ENCODE measurements at places on chromosomes 7 and 10.
A peak's percentile ranks its signal among the peaks of the same experiment; 100 is the strongest.

- no peak for DNase-seq
Observed at GRCh38 chr7:77786741-77787140, 11.5 kb downstream of the TMEM60 start.

DNA sequence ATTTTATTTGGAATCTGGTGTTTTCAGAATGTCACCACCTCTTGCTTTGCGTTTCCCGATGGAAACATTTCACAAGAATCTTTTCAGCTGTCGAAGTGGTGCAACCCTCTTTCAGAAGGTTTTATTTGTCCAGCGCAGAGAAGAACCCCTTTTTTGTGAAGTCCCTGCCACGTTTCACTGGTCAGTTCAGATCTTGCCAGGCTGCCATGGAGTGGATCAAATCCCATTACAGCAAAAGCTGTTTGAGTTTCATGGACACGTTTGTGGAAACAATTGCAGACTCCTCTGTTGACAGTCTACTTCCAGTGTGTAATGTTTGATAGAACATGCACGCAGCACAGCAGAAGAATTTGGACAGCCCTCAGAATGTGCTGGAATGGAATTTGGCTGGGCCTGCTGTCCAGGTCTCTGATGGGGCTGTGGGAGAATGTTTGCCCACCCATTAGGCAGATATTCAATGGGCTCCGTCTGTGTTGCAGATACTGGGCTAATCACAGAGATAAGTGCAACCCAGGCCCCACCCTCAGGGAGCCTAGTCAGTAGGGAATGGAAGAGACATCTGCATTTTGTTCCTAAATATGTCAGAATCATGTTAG lies 143.2 kb downstream of the GRK5 start:
- DNase-seq: no peak

DNA sequence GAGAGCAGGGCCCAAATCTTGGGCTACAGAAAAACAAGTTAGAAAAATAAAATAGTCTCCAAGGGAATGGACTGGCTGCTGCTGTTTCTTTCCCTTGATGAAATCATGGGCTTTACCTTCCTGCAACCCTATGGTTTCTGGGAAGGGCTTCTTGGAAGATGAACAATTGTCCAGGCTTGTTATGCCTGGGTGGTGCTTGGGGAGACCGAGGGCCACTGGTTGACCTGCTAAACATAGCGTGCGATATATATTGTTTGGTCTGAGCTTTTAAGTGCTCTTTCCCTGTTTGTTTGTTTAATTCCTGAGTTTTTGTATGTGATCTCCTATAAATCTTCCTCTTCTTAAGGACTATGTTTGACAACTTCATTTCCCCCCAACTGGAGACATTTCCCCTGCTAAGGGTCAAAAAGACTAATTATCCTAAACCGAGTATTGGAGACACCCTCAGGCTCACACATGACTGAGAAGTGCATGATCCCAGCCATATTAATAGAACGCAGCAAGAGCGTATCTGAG lies 37.9 kb downstream of the SLC25A28 start:
- no peak for DNase-seq

GRCh38 chr7:55024776-55025175 lies 6.0 kb downstream of the EGFR start:
- DNase-seq: no peak

DNA sequence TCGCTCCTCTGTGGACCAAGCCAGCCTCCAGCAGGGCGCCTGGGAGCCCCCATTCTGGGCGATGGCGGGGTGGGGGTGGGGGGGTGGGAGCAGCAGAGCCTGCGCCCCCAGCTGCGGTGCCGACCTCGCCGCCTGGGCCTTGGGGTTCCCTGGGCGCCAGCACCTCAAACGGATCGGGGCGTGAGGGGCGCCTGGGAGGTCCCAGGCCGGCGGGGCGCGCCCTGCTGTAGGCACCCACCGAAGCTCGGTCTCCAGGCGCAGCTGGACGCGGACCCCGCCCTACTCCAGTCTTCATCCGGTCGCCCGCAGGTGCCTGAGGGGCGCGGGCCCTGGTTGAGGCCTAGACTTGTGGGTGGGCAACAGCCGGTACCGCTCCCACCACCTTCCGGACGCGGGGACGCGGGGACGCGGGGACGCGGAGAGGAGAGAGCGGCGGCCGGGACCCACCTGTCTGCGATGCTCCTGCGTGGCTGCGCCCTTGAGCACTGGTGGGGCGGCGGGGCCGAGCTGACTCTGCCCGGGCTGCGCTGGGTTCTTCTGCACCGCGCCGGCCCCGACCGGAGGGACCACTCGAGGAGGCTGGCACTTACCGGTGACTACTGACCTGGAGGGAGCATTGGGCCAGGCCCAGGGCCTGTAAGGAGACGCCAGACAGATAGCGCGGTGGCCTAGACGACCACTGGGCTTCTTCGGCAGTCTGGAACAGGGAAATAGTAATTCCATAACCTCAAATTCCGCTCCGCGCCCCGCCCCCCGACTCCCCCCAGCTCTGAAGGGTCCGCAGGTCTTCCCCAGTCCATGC lies 5.5 kb upstream of the KCP start:
- DNase-seq: no peak

- DNase-seq: no peak
Observed at GRCh38 chr7:116135306-116135705, 75.0 kb upstream of the TES start.

DNA sequence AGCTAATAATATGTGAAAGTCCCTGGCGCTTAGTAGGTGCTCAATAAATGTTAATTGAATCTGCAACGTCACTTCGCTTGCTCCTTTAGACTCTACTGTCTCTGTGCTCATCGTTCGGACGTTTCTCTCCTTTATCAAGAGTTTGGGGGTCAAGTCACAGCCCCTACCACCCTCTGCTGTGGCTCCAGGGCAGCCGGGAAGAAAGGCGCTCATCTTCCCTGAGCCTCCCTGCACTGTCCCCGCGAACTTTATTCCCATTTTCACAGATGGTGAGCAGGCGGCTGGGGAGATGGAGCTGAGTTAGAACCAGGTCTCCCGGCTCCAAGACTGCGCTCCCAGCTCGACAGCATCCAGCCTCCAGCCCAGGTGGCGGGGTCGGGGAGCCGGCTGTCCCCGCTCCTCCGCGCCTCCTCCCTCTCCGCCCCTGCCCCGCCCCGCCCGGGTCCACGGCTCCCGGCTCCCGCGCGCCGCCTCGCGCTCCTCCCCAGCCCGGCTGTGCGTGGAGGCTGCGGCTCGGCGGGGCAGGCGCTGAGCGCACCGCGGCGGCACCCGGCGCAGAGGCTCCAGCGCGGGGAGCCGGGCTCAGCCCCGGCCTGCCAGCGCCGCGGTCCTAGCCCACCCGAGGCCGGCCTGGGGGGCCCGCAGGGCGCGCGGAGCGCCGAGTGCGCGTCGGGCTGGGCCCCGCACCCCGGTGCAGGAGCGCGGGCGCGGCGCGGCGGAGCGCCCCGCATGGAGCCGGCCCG lies at the start of gene CLEC2L:
Gene CLEC2L, plus strand, starts transcription at position 487 of the 743 bp plus-strand sequence. Its CDS starts 243 bp downstream, at position 730.
- no peak for DNase-seq

DNA sequence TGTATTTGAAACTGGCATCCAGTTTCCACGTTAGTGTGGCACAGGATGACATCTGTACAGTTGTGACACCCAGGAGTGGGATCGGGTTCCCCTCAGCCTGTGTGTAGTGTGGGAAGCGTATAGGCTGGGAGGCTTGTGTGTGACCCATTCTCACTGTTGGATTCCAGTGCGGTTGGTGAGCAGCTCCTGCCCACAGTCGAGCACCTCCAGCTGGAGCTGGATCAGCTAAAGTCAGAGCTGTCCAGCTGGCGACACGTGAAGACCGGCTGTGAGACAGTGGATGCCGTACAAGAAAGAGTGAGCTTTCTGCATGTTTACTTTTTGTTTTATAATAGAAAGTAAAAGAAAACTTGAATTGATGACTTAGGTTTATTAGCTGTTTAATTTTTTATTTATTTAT lies 18.7 kb upstream of the GET4 start:
- DNase-seq: no peak

- no peak for DNase-seq
Observed at GRCh38 chr7:99560834-99561736, 2.6 kb downstream of the ZNF655 start.

DNA sequence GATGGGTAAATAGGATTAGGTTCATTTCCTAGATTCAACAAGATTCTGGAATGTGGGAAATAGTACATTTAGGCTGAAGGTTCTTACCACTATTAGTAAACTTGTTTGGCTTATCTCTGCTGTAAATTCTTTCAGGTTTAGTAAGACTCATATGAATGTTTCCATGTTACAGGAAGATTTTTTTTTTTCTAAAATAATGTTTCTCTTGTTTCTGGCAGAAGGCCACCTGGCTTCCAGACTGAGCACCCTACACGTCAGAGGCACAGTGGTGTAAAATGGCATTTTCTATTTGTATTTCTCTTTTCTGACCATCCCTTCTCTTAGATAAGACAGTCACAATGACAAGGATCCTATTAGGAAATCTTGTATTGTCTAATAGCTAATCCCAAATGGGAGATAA lies 22.7 kb upstream of the AASS start:
- no peak for DNase-seq

DNA sequence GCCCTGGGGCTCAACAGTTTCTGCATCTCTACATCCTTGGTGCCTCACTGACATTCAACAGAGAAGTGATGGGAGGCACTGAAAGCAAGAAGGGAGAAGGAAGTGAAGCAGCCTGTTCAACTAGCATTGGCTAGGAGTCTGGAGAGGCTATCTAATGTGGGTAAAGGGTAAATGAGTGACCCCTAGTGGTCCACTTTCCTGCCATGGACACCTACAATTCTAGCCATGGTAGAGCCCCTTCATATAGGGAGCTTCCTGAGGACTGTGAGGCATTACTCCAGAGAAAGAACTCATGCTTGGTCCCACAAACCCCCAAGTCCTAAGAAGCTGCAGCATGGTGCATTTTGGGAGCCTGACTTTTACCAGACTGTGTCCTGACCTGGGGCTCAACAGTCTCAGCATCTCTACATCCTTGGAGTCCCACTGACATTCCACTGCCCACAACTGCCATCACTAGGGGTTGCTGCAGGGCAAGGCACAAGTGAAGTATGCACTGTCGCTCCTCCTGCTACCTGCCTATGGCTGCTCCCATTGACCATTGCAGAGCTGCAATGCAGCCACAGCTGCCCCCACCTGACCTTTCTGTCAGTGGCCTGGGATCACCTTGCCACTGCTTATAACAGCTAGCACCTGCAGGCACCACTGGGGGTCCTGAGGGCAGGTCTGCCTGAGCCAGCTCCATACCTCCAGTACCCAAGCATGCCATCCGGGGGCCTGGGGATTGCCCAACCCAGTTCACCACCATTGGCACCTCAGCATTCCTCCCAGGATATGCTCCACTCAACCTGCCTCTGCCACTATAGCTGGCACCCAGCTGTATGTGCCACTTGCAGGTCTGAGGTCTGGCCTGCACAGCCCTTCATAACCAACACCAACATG lies 44.1 kb upstream of the CDK6 start:
- DNase-seq: no peak

DNA sequence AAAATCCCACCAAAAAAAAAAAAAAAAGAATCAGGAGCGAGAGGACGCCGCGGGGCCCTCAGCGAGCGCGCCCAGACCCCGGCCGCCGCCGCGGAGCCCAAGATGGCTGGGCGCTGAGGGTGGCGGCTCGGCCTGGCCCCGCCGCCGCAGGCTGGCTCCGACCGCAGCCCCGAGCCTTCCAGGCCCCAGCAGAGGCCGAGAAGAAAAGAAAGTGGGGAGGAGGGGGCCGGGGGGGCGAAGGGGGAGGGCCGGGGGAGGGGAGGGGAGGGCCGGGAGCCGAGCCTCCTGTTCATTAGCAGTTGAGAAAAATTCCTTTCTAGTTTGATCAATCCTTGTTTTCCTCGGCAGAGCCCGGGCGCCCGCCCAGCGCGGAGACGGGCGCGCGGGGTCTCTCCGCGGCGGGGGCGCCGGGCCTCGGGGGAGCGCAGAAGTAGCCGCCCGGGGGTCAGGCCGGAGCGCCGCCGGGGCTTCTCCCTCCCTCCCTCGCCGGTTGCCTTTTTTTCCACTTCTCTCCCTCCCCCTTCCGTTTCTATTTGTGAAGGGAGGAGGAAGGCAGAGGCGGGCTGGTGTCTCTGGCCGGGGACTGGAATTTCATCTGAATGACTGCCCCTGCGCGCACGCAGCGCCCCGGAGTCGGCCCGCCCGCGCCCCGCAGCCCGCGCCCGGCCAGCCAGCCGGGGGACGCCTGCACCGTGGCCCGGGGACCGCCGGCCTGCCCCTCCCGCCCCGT lies 778 bp upstream of the TRIM8 start:
- DNase-seq: peak; percentile 33

DNA sequence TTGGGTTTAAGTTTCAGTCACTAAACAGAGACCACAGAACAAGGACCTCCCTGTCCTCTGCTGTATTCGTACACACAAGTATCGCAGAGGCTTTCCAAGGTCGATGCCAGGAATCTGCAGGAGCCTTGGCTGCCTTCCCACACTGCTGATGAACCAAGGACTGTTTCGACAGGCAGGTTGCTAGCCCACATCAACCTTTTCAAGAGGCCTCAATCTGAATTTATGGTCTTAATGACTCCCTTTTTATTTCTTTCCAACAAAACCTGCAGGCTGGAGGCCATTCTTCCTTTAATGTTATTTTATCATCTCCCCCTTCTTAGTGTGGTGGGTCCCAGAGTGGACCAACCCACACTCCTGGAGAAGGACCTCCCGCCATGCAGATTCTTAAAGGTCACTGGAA lies 45.6 kb downstream of the JCAD start:
- no peak for DNase-seq

DNA sequence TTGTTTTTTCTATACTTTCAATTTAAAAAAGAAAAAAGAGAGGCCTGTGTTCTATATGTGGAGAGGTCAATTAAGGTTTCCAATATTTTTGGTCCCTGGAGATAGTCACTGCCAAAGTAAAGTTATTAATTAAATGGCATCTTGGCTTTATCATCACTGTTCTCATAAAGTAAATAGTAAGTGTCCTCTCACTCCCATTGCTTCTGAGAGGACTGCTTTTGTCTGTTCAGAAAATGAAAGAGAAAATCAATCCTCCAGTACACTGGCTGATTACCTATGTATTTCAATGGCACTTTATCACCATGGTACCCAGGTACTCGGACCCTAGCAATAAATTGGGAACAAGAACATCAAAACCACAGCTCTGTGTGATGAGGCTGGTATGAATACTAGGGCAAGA lies 94.0 kb downstream of the RNLS start:
- DNase-seq: no peak

DNA sequence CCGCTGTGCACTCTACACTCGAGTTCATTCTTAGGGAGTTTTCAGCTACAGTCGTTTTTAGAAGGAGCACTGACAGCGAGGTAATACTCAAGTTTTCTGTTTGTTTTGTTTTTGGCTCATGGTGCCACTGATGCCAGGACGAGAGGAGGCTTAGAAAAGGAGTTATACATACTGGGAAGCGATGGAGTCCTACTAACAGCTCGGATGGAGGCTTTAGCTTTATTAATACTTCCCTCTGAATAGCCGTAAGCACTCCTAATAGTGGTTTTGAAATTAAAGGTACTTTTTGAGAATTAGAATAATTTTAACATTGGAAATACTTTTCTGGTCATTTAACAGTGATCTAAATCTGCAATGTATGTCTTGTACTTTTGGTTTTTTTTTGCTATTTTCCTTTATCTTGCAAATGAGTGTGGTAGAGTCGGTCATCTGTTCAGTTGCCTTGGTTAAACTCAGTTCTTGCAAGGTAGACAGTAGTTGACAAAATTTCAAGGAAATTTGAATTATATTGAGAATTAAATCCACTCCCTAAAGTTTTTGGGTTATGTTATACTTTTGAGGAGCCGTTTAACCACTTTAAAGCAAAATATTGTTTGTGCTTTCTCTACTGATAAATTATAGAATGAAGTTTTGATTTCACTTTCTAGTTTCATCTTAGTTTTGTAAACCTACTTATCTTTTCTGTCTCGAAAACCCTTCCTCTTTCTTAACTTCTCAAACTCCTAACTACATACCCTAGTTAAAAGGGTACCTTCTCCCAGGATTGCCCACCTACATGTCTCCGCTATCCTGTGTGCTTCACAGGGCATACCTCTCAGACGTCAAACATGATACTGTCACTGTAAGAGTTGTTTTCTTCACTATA lies 1.5 kb downstream of the HBP1 start:
- DNase-seq: no peak

Measured in CD8-positive, alpha-beta T cell (primary cell).